NCI-H1930 (cell line): ENCODE measurements at places on chromosomes 2 and 18.

DNA sequence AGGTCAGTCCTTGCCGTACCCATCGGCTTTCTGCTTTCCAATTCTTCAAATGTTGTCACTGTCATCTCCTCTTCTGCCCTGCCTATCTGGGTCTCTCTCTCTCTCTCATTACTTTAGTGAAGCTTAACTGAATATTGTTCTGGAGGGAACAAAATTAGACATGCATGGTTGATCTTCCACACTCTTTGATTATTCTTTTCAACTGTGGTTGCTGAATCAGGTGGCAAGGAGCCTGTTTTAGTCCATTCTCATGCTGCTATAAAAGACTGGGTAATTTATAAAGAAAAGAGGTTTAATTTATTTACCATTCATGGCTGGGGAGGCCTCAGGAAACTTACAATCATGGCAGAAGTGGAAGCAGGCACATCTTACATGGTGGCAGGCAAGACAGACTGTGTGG is 157.9 kb downstream of the ARL4C start:
- no peak for DNase-seq

DNA sequence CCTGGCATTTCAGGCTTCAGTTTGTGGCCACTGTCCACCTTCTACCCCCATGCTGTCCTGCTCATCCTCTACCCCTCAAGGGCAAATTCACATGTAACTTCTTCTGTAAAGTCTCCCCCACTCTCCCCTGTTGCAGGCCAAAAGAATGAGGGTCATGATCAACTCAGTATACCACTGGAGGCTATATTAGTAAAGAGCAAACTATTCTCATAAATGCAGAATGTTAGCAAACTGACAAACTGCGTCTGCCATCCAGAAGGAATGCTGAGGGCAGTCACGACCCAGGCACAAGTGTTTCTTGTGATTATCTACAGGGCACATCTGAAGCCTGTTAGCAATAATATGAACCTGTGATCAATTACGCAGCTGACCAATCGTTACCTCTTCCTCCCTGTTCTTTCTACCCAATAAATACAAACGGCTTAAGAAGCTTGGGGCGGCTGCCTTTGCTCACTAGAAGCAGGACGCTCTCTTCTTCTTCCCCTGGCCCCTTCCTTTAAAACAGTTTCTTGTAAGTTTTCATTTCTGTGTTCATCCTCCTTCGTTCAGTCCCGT is 58.3 kb downstream of the SEPTIN10 start:
- no peak for DNase-seq

GRCh38 chr2:43370705-43371104 is 144.3 kb upstream of the ZFP36L2 start:
- no peak for DNase-seq

- no peak for DNase-seq
Measured at GRCh38 chr2:227031379-227031778, 132.6 kb downstream of the COL4A4 start.

DNA sequence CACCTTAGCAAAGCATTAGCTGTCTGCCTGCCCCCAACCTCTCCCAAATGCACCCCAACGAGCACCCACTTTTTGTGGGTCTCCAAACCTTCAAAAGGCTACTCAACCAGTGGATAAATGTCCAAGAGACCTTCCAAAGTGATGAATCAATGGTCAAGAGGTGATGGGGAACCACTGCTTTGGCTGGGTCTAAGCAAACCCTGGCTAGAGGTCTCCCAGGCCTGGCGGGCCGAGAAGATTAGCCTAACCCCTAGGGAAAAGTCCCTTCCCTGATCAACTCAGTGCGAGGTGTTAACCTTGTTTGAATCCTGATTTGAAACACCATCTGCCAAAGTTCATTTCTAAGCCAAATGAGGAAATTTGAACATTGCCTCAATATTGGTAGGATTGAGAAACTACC is 144.7 kb upstream of the SIX3 start:
- no peak for DNase-seq

GRCh38 chr18:67730886-67731285 is 214.4 kb upstream of the DSEL start:
- DNase-seq, result no peak

GRCh38 chr18:73758446-73758845 is 389.2 kb downstream of the FBXO15 start:
- DNase-seq, result no peak

- no peak for DNase-seq
Measured at GRCh38 chr2:189608170-189608569, 27.6 kb upstream of the SLC40A1 start.

- DNase-seq, result no peak
Measured at GRCh38 chr18:49701190-49701589, 112.1 kb downstream of the ACAA2 start.

GRCh38 chr18:31149351-31149750 is 13.3 kb downstream of the DSC1 start:
- no peak for DNase-seq

DNA sequence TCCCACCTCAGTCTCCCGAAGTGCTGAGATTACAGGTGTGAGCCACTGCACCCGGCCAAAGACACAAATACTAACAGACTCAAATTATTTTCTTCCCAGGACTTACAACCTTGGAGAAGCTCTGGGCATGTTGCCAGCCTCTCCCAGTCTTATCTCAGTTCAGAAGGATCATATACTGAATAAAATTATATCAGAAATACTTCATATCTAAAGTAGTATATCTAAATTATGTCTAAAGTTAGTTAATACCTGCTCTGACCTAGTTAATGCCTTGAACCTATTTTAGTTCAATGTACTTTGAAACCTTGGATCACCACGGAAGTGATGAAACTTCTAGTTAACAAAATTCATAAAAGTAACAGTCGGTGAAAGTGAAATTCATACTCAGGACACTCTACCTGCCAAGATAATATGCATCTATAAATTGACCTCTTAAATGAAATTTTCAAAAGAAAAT is 34.4 kb upstream of the CYBRD1 start:
- no peak for DNase-seq
